ENCODE measurements at places on chromosomes 5 and 9.

DNA sequence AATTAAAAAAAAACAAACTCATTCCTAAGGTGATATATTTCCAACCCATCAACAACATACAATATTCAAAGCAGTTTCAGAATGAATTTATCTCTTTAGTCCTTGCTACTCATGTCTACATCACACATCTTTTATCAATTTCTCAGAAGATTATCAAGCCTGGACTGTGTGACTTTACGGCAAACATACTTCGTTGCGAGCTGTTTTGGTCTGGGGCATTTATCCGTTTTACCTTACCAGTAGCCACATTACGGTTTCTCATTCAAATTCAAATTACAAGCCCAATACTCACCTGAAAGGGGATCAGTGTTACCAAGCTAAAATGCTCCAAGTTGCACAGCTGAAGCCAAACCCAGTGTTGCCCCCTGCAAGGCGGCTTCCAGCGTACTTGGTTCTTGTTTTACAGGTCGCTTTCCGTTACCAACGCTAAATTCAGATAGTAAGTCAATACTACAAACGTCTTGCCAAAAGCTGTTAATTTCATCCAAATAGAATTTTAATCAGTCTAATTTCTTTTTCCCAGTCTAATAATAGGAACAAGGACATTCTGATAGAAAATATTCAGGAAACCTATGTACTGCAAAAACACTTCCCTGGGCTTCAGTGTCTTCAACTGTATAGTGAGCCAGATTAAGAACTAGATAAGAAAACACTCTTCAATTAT, 1.8 kb downstream of the HNRNPH1 start:
- no peak for DNase-seq

DNA sequence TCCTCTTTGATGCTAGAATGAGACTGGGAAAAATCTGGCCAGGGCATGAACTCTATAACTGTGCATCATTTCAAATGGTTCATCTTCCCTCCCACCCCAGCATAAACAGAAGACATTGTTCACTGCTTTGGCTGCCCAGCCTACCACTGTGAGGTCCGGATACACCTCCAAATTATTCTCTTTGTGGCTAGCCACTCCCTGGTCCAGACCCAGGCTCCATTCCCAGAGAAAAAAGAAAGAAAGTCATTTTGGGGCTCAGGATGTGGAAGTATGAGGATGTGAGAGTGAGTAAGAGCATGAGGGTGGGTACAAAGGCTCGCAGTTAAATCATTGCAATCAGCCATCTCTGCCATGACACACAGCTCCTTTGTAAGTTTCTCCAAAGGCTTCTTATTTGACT, 559.2 kb downstream of the PSAT1 start:
- no peak for DNase-seq

GRCh38 chr5:133362438-133362837, 249.9 kb downstream of the FSTL4 start:
- no peak for DNase-seq

DNA sequence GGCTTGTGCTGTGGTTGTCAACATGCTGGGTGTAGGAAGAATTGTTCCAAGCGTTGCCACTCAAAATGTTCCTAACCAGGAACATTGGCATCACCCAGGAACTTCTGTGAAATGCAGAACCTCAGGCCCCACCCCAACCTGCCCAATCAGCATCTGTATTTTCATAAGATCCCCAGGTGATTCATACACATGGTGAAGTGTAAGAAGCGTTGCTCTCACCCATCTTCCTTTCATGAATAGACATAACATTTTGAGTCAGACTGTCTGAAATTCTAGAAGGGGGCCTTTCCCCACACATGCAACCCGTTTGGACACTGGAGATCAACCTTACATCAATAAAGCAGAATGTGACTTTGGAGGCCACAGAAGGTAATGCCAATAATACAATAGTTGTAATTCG, 9.3 kb upstream of the AFAP1L1 start:
- DNase-seq = no peak

DNA sequence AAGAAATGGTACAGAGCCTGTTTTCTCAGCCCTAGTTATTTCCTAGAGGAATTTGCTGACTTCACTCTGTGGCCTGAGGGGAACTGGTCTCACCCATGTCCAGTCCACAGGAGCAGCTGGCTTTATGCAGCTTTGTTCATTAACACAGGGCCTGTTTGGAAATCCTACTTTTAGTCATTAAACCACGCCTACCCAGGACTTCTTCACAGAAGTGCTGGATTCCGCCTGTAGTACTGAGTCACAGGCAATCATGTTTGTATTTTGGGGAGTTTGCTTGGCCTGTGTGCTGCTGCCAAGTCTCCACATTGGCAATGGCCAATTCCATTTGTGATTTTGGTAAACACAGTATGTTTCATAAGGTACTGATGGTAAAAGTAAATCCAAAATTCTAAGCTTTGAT, 52.8 kb downstream of the CTNND2 start:
- no peak for DNase-seq
